ENCODE measurements at places on chromosomes 12 and 14. TPM values are rescaled to one million over a fixed set of nuclear protein-coding genes. Genes with fewer than 3 reads are reported as not detected.

GRCh38 chr12:107444771-107445170 is 240.8 kb upstream of the PWP1 start:
- H3K27me3 ChIP-seq, result no peaks in the 10 kb centered on the region
- H3K27ac ChIP-seq, result no peak overlapping the region

GRCh38 chr12:115609347-115609746 is 668.1 kb downstream of the MED13L start:
- DNase-seq, result no peak
- no peaks in the 10 kb centered on the region for H3K27me3 ChIP-seq
- H3K36me3 ChIP-seq, result no peaks in the 10 kb centered on the region
- H3K4me3 ChIP-seq, result no peak overlapping the region
- H3K27ac ChIP-seq, result no peak overlapping the region

- no peak overlapping the region for H3K27ac ChIP-seq
- no peaks in the 10 kb centered on the region for H3K4me1 ChIP-seq
- H3K27me3 ChIP-seq, result no peaks in the 10 kb centered on the region
- DNase-seq, result no peak
These were observed 221.2 kb upstream of the OTX2 start for GRCh38 chr14:57031474-57031873.

The ZC2HC1C gene
- total RNA-seq, result 4.7 TPM

DNA sequence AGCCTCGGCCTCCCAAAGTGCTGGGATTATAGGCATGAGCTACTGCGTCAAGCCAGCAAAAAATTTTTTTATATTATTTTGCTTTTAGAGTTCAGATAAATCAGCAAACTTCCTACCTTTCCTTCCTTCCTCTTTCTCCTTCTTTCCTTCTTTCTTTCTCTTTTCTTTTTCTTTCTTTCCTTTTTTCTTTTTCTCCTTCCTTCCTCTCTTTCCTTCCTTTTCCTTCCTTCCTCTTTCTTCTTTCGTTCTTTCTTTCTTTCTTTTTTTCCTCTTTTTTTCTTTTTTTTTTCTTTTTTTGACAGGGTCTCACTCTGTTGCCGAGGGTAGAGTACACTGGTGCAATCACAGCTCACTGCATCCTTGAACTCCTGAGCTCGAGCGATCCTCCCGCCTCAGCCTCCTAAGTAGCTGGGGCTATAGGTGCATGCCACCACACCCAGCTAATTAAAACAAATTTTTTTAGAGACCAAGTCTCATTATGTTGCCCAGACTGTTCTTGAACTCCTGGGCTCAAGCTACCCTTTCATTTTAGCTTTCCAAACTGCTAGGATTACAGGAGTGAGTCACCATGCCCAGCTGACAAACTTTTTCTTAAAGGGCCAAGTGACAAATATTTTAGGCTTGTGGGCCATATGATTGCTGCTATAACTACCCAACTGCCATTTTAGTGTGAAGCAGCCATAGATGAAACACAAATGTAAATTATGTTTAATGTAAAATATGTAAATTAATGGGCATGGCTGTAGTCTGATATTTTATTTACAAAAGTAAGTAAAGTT is 7.1 kb upstream of the WASHC4 start:
- no peaks in the 10 kb centered on the region for H3K27me3 ChIP-seq
- H3K4me3 ChIP-seq, result no peak overlapping the region
- no peak for DNase-seq
- no peak overlapping the region for H3K27ac ChIP-seq
- H3K4me1 ChIP-seq, result no peaks in the 10 kb centered on the region

The ZDHHC22 gene
- not detected for total RNA-seq

The PLD4 gene
- total RNA-seq, result 1.2 TPM

GRCh38 chr14:103558071-103558882 is 4.2 kb downstream of the BAG5 start:
- H3K36me3 ChIP-seq, result peaks cover 45% of the 10 kb centered on the region
- no peak overlapping the region for H3K4me3 ChIP-seq
- peak; percentile 2 for DNase-seq
- H3K27me3 ChIP-seq, result no peaks in the 10 kb centered on the region
- H3K27ac ChIP-seq, result no peak overlapping the region
- H3K4me1 ChIP-seq, result peaks cover 54% of the 10 kb centered on the region

- H3K27ac ChIP-seq, result no peak overlapping the region
- no peaks in the 10 kb centered on the region for H3K36me3 ChIP-seq
- no peaks in the 10 kb centered on the region for H3K4me1 ChIP-seq
- DNase-seq, result no peak
- H3K4me3 ChIP-seq, result no peak overlapping the region
These were observed 124.3 kb downstream of the FOXN3 start for GRCh38 chr14:89292579-89293313.

- DNase-seq, result no peak
- no peak overlapping the region for H3K27ac ChIP-seq
- no peaks in the 10 kb centered on the region for H3K4me1 ChIP-seq
- no peaks in the 10 kb centered on the region for H3K36me3 ChIP-seq
These were observed 71.8 kb upstream of the BCAT1 start for GRCh38 chr12:25020621-25021243.

GRCh38 chr14:77589099-77589498 is 27.3 kb downstream of the SPTLC2 start:
- peaks cover 60% of the 10 kb centered on the region for H3K4me1 ChIP-seq
- no peaks in the 10 kb centered on the region for H3K36me3 ChIP-seq
- DNase-seq, result no peak

DNA sequence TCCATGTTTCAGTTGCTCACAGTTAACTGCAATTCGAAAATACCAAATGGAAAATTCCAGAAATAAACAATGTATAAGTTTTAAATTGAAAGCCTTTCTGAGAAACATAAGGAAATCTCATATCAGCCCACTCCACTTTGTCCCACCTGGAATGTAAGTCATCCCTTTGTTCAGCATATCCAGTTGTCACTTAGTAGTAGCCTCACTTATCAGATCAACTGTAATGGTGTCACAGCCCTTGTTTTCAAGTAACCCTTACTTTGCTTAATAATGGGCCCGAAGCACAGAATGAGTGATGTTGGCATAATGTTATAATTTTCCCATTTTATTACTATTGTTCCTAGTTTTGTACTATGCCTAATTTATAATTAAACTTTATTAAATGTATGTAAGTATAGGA is 646.8 kb downstream of the C12orf50 start:
- H3K4me1 ChIP-seq, result no peaks in the 10 kb centered on the region
- no peak overlapping the region for H3K27ac ChIP-seq
- H3K36me3 ChIP-seq, result no peaks in the 10 kb centered on the region
- DNase-seq, result no peak

- no peaks in the 10 kb centered on the region for H3K4me1 ChIP-seq
- H3K27ac ChIP-seq, result no peak overlapping the region
- DNase-seq, result no peak
- no peak overlapping the region for H3K4me3 ChIP-seq
- no peaks in the 10 kb centered on the region for H3K36me3 ChIP-seq
These were observed 6.7 kb downstream of the RAB15 start for GRCh38 chr14:64965356-64966000.

- peaks cover 43% of the 10 kb centered on the region for H3K4me1 ChIP-seq
- DNase-seq, result no peak
- H3K27me3 ChIP-seq, result no peaks in the 10 kb centered on the region
- peaks cover 49% of the 10 kb centered on the region for H3K36me3 ChIP-seq
- H3K4me3 ChIP-seq, result no peak overlapping the region
These were observed 10.4 kb downstream of the PTGES3 start for GRCh38 chr12:56677680-56678079.

The HOTAIR gene
- not detected for total RNA-seq

DNA sequence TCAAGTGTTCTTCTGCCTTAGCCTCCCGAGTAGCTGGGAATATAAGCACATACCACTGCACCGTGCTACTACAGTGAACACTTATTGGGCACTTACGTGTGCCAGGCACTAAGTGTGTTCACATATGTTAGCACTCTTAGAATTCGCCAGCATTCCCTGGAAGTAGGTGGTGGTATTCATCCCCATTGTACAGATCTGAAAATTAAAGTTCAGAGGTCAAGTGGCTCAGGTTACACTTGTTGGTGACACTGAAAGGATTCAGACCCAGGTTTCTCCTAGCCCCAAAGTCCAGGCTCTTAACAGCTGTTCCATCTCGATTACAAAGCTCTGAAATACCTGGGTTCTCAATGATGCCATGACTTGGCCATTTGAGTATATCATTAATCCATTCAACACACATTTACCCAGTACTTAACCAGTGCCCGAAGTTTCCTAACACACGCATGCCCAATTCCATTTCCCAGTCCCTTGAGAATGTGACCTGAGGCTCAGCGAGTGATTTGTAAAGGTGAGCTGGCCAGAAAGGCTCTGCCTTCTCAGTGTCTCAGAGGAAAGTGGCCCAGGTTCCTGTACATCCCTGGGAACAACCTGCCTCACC is 4.8 kb downstream of the MVK start:
- no peak overlapping the region for H3K4me3 ChIP-seq
- peaks cover 14% of the 10 kb centered on the region for H3K4me1 ChIP-seq
- H3K36me3 ChIP-seq, result peaks cover 65% of the 10 kb centered on the region
- DNase-seq, result no peak

GRCh38 chr12:113333418-113333750 is 1.5 kb downstream of the SLC8B1 start:
- peaks cover 27% of the 10 kb centered on the region for H3K4me1 ChIP-seq
- H3K4me3 ChIP-seq, result peak overlapping the region; percentile 93
- H3K27ac ChIP-seq, result no peak overlapping the region
- no peaks in the 10 kb centered on the region for H3K27me3 ChIP-seq
- peaks cover 40% of the 10 kb centered on the region for H3K36me3 ChIP-seq

DNA sequence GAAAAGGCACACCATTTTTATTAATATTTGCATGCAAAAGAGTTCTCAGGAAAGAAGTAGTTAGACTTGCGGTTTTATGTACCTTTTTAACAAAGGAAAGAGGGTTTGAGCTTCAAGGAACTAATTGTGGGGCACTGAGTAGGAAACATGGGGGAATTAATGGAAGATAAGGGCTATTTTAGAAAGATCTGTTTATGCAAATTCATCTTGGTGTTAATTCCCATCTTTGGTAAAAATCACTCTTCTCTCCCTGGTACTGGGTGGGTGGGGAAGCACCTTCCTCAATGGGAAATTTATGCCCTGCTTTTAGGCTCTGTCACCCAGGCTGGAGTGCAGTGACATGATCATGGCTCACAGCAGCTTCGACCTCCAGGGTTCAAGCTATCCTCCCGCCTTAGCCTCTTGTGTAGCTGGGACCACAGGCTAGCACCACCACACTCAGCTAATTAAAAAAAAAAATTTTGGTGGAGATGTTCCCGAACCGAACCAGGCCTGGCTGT is 30.1 kb upstream of the RESF1 start:
- H3K27ac ChIP-seq, result no peak overlapping the region
- no peaks in the 10 kb centered on the region for H3K36me3 ChIP-seq
- no peaks in the 10 kb centered on the region for H3K27me3 ChIP-seq

- no peak overlapping the region for H3K27ac ChIP-seq
- DNase-seq, result no peak
- H3K36me3 ChIP-seq, result no peaks in the 10 kb centered on the region
- H3K4me3 ChIP-seq, result no peak overlapping the region
- no peaks in the 10 kb centered on the region for H3K4me1 ChIP-seq
These were observed 34.1 kb upstream of the OR10AD1 start for GRCh38 chr12:48237162-48237561.

DNA sequence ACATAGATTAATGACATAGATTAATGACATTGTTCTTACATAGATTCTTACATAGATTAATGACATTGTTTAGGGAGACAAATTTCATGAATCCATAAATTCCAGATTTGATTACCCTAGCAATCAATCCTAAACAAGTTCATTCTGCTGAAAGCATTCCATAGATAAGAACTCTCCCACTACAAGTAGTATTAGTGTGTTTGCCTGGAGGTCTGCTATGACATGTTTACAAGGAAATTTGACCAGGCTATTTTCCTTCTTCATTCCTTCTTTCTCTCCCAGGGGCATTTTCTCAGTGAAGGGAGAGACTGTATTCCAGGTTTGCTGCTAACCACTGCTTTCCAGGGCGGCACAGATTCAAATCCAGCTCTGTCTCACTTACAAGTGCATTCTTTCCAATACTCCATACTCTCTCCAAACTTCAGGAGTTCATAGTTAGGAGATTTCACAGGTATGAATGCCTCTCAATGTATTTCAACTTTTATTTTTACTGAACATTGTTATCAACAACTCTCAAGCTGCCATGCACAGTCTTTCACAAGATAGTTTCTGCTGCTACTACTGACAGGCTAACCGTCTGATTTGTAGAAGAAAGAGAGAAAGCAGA is 134.5 kb downstream of the SLC38A1 start:
- no peak for DNase-seq
- no peaks in the 10 kb centered on the region for H3K36me3 ChIP-seq
- no peak overlapping the region for H3K4me3 ChIP-seq
- H3K27ac ChIP-seq, result peak overlapping the region; percentile 9
- H3K4me1 ChIP-seq, result no peaks in the 10 kb centered on the region
- no peaks in the 10 kb centered on the region for H3K27me3 ChIP-seq

- H3K4me3 ChIP-seq, result no peak overlapping the region
- H3K27ac ChIP-seq, result no peak overlapping the region
- H3K36me3 ChIP-seq, result no peaks in the 10 kb centered on the region
- no peak for DNase-seq
These were observed 72.4 kb downstream of the TTC7B start for GRCh38 chr14:90743826-90744225.

- no peak overlapping the region for H3K27ac ChIP-seq
- H3K4me1 ChIP-seq, result no peaks in the 10 kb centered on the region
- H3K36me3 ChIP-seq, result no peaks in the 10 kb centered on the region
- no peak overlapping the region for H3K4me3 ChIP-seq
- no peaks in the 10 kb centered on the region for H3K27me3 ChIP-seq
These were observed 21.7 kb downstream of the AICDA start for GRCh38 chr12:8590842-8591545.

DNA sequence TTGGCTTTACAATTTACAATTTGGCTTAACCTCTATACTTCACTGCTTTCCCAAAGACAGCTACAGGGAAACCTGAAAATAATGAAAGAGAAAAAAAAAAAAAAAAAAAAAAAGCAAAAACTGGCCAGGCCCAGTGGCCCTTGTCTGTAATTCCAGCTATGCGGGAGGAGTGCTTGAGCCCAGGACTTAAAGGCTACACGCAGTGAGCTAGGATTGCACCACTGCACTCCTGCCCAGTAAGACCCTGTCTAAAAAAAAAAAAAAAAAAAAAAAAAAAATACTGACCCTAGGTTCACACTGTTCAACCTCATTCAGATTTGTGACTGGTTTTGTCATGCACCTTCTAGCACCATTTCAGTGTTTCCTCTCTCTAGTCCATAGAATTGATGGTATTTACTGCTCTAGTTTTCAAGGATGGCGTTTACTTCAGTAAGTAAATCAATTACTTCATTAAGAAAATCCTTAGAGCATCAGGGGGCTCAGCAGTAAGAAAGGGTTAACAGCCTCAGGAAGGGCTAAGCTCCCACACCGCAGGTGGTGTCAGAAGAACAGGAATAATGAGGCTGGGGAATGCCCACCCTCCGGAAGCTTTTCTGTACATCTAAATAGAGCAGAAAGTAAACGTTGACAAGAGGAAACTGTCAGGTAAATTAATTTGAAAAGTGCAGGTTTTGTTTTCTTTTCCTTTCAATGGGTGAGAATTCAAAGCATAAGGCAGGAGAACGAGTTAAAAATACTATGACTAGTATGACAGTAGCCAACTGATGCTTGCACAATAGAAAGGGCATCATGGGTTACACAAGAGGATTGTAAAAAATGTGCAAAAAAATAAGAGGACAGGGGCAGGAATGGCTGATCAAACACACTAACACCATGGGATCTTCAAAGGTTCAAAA is 115.0 kb upstream of the MDM1 start:
- H3K4me3 ChIP-seq, result no peak overlapping the region
- H3K36me3 ChIP-seq, result no peaks in the 10 kb centered on the region
- no peak for DNase-seq

The BBS10 gene
- total RNA-seq, result 13.4 TPM

Data from lower lobe of right lung (tissue), 2 donors.